NT2/D1 (cell line): ENCODE measurements at places on chromosomes 4 and X.

GRCh38 chrX:63327788-63328187, 23.3 kb downstream of the SPIN4 start:
- no peak for DNase-seq

- no peak for DNase-seq
These were observed 309.3 kb upstream of the FGF13 start for GRCh38 chrX:139020801-139021200.

GRCh38 chrX:76183289-76184049, 10.6 kb downstream of the PBDC1 start:
- no peak for DNase-seq

GRCh38 chr4:153064571-153064970, 128.4 kb downstream of the FHDC1 start:
- DNase-seq: no peak

- DNase-seq: no peak
These were observed 47.4 kb downstream of the HTRA3 start for GRCh38 chr4:8316911-8317351.

- no peak for DNase-seq
These were observed 15.5 kb downstream of the PAGE4 start for GRCh38 chrX:49844611-49845010.

DNA sequence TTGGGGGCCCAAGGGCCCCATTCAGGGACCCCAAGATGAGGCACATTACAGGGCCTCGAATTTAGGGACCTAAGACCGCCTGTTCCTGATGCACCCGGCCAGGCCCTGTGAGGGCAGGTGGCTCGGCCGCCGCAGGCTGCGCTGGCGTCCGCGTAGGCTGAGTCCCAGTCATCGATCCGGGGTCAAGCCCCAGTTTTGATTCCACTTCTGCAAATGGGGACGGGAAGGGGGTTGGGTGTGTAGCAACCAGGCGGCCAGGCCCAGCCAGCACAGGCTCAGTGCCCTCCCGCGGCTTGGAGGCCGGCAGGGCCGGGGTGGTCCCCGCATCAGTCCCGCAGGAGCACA, 327 bp downstream of the PNPLA4 start:
- no peak for DNase-seq

- DNase-seq: no peak
These were observed 10.7 kb upstream of the MPC1L start for GRCh38 chrX:40612511-40612910.

- DNase-seq: no peak
These were observed 323.2 kb upstream of the GIMD1 start for GRCh38 chr4:106691749-106692148.

DNA sequence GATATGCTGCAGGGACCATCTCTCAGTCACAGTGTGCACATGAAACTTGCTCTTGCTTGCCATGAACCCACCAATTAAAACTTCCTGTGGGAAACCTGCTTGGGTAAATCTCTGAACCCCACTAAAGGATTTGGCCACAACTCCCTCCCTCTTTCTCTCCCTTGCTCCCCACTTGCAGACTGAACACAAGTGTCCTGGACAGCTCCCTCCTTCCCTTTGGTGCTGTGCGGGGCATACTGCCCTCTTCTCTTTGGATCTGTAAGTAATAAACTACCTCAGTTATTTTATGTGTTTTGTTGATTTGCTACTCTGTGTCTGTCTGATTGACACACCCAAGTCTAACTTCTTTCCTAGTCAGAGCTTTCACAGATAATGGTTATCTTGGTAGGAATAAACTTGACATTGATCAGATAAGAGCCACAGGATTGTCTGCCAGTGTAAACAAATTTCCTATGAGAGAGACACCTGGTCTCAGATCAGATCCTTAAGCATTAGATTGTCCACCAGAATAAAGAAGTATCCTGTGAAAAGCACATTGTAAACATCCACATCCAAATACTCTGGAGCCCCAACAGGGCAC, 41.8 kb downstream of the SULT1E1 start:
- DNase-seq: no peak

DNA sequence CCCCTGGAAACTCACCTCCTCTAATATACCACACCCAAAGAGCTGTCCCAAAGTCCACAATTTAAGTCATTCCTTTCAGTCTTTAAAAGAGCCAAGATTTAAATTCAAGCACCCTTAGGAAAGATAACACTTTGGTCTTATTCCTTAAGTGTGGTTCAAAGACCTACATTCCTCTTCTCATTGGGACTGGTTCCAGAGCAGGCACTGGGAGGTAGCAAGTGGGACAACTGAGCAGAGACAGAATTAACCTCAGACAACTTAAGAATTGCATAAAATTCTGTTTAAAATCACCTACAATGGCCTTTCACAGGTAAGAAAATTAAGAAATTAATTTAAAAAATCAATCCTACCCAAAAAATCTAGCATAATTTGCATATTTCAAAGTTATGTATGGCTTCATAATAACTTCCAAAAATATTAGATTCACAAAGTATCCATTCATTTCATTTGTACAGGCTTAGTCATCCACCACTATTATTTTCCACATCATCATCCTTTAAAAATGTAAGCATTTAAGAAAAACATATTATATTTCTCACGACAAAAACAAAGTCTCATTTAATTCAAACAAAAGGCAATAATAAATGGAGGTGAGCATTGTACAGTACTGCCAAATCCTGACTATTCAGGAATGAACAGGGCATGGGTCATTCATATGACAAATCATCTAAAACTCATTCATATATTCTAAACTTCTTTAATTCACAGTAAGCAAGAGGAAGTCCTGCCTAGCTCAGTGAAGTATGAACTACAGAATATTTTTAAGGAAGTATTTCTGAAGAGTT, 13.6 kb downstream of the PRSS12 start:
- no peak for DNase-seq

DNA sequence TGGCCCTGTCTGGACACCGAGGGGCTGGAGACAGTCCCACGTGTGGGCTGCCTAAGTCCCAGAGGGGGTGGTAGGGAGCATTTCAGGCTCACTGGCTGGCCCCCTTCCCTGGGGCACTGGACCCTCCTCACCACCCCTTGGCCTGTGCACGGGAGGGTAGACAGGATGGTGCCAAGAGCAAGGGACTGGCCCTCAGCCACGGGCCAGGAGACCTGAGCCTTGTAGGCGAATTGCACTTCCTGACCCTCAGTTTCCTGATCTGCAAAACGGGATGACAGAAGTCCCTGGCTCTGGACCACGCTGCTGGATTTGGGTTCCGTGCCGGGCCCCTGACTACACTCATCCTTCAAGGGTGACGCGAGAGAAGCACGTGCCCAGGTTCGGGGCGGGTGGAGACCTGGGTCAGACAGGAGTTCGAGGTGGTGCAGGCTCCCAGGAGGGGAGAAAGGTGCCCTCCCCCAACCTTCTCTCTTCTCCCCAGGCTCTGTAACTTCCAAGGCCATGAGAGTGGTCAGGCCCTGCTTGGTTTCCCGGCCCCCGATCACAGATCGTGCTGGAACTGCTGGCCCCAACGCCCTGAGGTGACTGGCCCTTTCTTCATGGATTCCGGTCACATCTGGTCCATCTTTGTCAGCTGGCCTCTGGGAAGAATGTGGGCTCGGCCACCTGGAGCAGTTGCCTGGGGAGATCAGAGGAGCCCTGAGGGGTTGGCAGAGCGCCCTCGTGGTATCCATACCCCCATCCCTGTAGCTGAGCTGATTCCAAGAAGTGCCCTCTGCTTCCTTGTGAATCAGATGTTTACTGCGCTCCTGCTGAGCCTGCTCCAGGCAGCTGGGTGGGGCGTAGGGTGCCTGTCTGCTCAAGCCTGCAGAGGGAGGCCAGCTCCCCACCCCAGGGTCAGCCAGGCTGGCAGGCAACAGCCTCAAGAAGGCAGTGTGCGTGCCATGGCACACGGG, 3.3 kb downstream of the SH3BP2 start:
- no peak for DNase-seq

GRCh38 chr4:128364565-128364964, 77.0 kb upstream of the PGRMC2 start:
- DNase-seq: no peak

GRCh38 chr4:16992566-16993225, 94.3 kb upstream of the LDB2 start:
- no peak for DNase-seq

DNA sequence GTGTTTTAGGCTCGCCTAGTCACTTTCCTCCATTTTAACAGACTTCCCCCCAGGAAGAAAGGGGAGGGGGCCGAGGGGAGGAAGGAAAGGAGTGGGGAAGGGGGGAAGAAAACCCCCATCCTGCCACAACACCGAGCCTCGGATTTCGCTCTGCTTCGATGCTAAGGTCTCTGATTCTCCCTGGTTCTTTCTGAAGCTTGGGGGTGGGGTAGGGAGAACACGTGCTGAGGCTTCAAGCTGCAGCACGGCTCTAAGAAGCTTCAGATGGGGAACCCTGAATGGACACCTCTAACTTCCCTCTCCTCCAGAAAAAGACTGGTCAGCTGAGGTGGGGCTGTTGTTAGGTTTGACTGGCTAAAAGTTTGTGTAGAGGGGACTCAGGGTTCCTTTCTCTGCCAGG, 61.8 kb downstream of the RHOH start:
- no peak for DNase-seq
